ENCODE measurements at places on chromosomes 16 and 17. TPM values are rescaled to one million over a fixed set of nuclear protein-coding genes. Genes with fewer than 3 reads are reported as not detected.

The CTNS gene
- total RNA-seq: 18.1 TPM

The SLC2A4 gene
- 0.27 TPM for total RNA-seq

The NHERF1 gene
- total RNA-seq: 43.4 TPM

The ARHGAP23 gene
- total RNA-seq: 54.9 TPM

The KRT34 gene
- total RNA-seq: 0.32 TPM

The ESRP2 gene
- total RNA-seq: 0.14 TPM

The NPW gene
- total RNA-seq: 1.1 TPM

The SLC47A2 gene
- total RNA-seq: 0.05 TPM

The NUPR1 gene
- 14.3 TPM for total RNA-seq

The ATAD5 gene
- 3.8 TPM for total RNA-seq

The ABCA8 gene
- 0.15 TPM for total RNA-seq

The TRPV3 gene
- 0.46 TPM for total RNA-seq

The HBQ1 gene
- 5.7 TPM for total RNA-seq

The ZG16 gene
- not detected for total RNA-seq

The TEKT1 gene
- total RNA-seq: not detected

The MMP25 gene
- total RNA-seq: 0.90 TPM

The KPNB1 gene
- total RNA-seq: 309 TPM

The RNF227 gene
- total RNA-seq: 1.6 TPM

The C16orf92 gene
- not detected for total RNA-seq

The TPSD1 gene
- not detected for total RNA-seq

The PLA2G10 gene
- 0.27 TPM for total RNA-seq

The ABCA9 gene
- total RNA-seq: not detected

The OR4D1 gene
- 0.02 TPM for total RNA-seq

The C17orf78 gene
- total RNA-seq: not detected

The CCL5 gene
- 0.92 TPM for total RNA-seq

The ABCC3 gene
- total RNA-seq: 153 TPM

The NEUROD2 gene
- total RNA-seq: not detected

The SHBG gene
- 0.35 TPM for total RNA-seq

The TPPP3 gene
- 10.8 TPM for total RNA-seq

The EMP2 gene
- total RNA-seq: 25.7 TPM

The NUP93 gene
- total RNA-seq: 87.0 TPM

The ABCA6 gene
- not detected for total RNA-seq

The FAM171A2 gene
- total RNA-seq: 5.2 TPM

The FBXW10 gene
- 1.7 TPM for total RNA-seq

The GFER gene
- 45.6 TPM for total RNA-seq

The ZG16B gene
- total RNA-seq: 1.2 TPM

The SLFN12L gene
- not detected for total RNA-seq

The RAP1GAP2 gene
- total RNA-seq: 15.6 TPM

The CCDC154 gene
- 0.11 TPM for total RNA-seq
